Fibroblast of upper back skin (primary cell): ENCODE measurements at places on chromosomes 2 and 18.

DNA sequence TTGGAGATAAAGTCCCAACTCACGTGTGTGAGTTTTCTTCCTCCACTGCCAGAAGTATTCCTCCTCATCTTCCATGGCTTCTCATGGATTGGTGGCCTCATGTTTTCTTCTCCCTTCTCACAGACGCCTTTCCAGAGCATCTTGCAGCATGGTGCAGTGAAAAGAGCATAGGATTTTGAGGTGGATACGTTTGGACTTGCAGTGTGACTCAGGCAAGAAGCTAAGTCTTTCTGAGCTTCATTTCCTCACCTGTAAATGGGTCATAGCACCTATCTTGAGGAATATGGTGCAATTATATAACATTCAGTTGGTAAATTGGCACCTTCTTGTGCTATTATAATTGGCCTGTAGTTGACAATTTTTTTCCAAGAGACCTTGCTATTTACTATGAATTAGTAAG is 247.6 kb downstream of the RDH14 start:
- DNase-seq: no peak

DNA sequence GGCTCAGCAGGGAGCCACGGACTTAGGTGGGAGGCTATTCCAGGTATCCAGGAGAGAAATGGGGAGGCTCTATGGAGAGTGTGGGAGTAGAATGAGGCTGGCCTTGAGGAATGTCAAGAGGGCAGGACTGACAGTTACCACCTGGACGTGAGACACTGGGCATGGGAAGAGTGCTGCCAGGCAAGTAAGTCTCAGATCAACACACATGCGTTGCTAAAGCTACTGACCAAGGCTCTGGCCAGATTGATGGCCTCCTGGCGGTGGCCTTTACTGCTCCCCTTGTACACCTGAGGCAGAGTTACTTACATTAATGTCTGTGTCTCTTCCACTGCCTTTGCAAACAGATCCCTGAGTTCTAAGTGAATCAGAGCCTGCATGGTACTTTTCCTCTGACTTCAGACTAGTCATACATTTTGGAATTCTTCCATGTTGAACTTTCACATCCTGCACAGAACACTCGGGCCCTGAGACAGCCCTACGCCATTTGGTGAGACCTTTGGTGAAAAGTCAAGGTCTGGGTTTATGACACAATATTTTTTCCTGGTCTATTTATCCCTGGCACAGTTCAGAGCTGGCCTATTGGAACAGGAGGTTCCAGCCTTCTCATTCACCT is 398.8 kb upstream of the TRIB2 start:
- peak; percentile 89 for DNase-seq

GRCh38 chr2:198004921-198005829 is 200.8 kb downstream of the PLCL1 start:
- DNase-seq: no peak

DNA sequence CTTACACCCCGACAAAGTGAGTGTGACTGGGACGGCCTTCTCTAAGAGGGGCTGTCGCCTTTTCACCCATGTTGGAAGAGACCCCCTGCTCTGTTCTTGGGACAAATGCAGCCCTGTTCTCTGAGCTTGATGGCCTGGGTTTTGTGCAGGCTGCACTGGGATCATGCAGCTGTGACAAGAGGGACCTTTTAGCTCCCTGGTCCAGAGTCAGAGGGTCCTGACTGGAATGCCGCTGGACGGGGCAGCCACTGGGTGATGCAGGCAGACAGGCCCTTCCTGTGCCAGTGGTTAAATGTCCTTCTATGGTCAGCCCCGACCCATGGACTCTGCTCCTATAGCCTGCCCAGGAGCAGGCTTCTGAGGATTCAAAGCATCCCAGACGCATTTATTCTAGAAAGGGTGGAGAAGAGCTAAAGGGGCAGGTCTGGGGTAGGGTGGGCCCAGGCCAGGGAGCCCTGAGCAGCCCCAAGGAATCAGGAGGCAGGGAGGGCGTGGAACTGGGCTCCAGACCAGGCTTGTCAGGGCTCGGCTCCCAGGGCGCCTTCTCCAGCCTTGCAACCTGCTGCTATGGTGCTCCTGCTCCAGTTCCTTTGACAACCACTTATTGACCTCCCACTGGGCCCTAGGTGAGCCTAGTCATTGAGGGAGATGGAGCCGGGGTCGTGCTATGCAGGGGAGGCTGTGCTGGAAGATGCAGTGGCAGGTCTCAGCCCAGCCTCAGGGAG is 277.9 kb upstream of the HS6ST1 start:
- DNase-seq: no peak

GRCh38 chr2:113157897-113158753 is 15.6 kb upstream of the PSD4 start:
- peak; percentile 69 for DNase-seq

DNA sequence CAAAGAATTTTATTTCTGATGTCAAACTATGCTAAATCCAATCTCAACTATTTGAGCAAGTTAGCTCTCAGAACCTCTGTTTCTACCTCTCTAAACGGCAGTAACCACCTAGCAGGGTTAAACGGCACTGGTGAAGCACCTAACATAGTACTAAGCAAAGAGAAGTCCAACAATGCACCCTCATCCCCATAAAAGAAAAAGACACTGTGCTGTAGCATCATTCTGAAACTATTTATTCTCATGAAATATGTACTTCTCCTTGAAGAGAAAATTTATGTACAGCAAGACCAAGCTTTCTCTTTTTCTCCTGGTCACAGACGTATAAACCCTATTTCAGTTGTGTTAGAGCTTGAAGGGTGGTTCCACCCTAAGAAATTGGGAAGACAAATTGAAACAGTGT is 4.8 kb downstream of the MEX3C start:
- no peak for DNase-seq

DNA sequence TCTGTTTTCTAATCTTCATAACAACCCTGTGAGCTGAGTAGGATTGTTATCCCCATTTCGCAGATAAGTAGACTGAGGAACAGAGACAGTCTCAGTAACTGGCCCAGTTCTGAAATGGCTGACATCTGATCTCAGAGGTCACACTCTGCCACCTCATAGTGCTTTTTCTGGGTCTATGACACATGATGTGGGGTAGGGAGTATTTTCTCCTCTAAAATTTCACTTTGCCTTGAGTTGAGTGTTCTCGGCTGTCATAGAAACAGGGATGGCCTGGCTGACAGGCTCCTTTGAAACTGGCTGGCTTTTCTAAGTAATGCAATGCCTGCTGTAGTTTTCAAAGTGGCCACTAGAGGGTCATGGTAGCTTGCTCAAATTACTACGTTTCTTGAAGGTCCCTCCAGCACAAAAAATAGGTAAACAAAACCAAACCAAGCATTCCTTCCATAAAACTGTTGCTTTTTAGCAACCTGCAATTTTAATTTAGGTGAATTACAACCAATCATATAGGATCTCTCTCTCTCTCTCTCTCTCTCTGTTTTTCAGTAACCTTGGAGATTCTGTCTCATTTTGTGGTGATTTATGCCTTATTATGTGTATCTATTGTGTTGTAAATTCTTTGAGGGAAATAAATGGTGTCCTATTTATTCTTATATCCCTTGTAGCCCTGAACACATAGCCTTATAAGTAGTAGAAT is 84.2 kb upstream of the TTN start:
- DNase-seq: peak; percentile 62

DNA sequence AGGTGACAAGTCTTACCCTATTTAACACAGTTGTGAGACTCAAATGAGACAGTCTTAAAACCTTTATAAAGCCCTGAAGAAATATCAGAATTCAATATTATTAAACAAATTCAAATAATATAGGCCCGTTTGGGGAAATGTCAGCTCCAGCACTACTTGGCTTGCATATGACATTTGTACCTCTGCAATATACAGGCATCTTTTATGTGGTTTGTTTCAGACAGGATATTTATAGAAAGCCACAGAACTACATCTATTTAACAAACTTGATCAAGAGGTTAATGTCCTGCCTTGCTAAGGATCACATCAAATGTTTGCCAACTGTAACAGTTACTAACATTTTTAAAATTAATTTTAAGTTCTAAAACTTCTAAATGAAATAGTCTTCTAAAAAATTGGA is 3.2 kb upstream of the MREG start:
- DNase-seq: no peak

DNA sequence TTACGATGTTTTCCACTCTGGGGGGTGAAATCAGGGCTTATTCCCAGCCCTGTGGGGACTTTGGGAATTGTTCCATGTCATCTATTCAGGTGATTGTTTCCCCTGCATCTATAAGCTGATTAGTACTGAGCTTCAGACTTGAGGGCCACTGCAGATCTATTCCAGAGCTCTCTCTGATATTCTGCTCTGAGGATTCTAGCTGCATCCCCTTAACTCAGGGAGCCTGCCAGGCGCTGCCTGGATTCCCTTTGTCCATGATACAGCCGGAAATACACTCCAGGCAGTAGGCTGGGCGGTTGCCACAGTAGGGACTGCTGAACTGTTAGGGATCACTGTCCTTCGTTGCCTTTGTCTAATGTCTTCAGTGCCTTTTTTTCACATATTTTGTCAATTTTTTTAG is 31.3 kb downstream of the PTRHD1 start:
- DNase-seq: no peak

- no peak for DNase-seq
Measured at GRCh38 chr2:98484652-98485452, 40.2 kb downstream of the INPP4A start.

DNA sequence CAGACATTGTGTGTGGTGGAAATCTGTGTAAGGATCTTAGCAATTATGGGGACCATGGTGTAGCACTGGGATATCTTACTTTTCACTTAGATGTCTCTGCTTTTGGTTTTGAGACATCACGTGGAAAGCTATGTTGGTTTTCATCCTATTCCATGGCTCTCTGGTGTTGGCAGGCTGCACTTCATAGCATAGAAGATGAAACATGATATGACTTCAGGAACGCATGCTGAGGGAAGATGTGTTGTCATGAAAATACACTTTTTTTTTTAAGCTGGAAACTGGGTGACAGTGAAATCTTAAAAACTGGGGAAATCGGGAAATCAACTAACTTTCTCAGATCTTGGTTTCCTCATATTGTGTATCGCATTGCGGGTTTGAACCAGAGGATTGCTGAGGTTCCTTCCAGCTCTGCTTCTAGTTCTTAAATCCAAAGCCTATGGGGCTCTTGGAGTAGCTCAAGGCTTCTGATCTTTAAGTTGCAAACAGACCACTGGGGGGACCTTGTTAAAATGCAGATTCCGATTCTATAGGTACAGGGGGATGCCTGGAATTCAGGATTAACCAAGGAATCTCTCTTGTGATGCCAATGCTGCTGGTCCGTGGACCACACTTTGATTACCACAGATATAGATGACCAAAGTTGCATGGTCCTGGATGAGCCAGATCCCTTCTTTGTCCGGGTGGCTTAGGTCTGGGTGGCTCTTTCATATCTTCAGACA is 160.7 kb downstream of the SH3RF3 start:
- DNase-seq: no peak

GRCh38 chr2:74895001-74895400 is 61.1 kb downstream of the HK2 start:
- DNase-seq: peak; percentile 33

- DNase-seq: peak; percentile 72
Measured at GRCh38 chr2:215461836-215462532, 26.1 kb upstream of the FN1 start.

DNA sequence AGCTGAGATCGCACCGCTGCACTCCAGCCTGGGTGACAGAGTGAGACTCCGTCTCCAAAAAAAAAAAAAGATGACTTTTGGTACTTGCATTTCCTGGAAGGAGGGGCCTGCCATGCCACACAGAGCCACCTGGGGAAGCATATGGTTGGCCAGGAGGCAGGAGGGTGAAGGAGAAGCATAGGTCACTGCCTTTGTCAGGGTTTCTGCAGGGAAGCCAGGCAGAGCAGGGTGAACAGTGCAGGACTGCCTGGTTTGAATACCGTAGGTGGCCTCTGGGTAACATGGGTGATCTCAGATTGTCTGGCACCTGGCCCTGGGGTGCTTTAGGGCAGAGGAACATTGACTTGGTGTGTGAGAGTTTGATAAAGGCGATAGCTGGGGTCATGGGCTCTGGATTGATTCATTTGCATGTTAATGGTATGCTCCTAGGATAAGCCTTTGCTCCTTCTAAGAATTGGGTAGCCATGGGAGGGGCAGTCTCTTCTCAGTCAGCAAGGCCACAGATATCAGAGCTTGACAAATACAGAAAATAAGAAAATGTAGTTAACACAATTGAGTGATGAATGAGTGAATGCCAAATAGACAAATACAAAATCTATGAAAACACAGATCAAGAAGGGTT is 124.0 kb upstream of the SEC11C start:
- DNase-seq: no peak

DNA sequence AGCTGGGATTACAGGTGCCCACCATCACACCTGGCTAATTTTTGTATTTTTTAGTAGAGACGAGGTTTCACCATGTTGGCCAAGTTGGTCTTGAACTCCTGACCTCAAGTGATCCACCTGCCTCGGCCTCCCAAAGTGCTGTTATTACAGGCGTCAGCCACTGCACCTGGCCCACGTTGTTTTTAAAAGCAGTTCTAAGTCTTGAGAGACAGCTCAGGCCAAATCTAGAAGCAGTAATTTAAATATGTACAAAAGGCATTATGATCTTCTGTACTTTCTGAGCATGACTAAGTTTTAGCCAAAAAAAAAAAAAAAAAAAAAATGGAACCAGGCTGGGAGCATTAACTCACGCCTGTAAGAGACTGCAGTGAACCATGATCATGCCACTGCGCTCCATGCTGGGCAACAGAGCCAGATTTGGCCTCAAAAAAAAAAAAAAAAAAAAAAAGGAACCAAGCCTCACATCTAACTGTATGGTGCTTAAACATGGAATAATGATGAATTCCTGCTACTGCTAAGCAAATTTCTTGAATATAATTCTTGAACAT is 4.0 kb downstream of the ABHD3 start:
- no peak for DNase-seq

GRCh38 chr2:109229094-109229675 is 100.2 kb downstream of the SH3RF3 start:
- DNase-seq: no peak

DNA sequence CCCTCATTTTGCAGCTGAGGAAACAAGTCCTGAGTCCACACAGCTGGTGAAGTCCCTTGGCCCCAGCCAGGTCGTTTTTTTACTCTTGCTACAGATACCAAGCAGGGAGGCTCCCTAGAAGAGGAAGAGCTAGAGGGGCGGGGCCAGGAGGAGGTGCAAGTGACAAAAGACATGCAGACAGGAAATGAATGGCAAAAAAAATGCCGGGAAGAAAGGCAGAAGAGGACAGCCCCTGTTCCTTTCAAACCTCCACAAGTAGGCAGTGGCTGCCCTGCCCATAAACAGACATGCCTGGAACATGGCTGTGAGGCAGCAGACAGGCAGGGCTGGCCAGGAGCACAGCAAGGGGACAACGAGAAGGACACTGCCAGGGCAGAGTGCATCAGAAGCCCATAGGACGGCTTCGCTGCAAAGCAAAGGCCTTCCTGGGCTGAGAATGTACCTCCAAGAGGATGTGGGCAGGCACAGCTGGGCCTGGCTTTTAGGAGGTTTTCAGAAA is 108.7 kb downstream of the ZBTB7C start:
- DNase-seq: no peak

- peak; percentile 97 for DNase-seq
Measured at GRCh38 chr2:41933585-41934320, 114.1 kb upstream of the PKDCC start.

- DNase-seq: no peak
Measured at GRCh38 chr2:122851972-122852531, 1096.6 kb downstream of the TSN start.
